ENCODE measurements at places on chromosomes 4 and X. TPM values are rescaled to one million over a fixed set of nuclear protein-coding genes. Genes with fewer than 3 reads are reported as not detected.

DNA sequence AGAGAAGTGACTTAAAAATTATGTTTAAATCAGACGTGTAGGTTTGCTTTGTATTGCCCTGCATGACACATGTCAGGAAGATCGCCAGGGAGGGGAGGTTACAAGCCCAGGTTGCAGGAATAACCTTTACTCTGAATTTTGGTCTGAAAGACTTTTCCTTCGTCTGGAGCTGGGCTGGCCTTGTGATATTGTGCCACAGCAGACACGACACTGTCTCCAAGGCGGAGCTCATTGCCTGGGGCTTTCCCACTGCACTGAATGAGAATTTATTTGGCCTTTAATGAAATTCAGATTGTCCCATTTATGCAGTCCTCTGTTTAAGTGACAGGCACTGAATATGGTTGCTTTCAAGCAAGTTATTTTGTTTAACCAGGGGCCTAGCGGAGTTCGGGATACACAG lies 45.1 kb downstream of the RHOH start:
- H3K27me3 ChIP-seq, result no peaks in the 10 kb centered on the region
- H3K4me3 ChIP-seq, result no peak overlapping the region
- no peak overlapping the region for H3K27ac ChIP-seq
- no peaks in the 10 kb centered on the region for H3K4me1 ChIP-seq

DNA sequence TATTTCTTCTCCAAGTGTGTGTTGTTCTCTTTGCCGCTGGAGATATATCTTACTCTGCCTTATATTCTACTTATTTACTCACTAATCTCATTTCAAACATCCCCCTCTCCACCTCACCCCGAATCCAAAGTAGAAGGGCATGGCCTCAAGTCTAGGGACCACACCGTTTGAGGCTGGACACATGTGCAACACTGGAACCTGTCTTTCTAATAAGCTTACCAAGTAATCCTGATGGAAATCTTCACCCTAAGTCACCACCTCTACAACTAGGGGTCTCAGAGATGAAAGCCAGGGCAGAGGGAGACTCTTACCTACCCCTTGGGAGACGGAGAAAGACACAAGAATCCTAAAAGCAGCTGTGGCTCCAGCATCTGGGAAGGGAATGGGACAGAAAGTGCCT lies 6.0 kb downstream of the PROM1 start:
- no peak overlapping the region for H3K27ac ChIP-seq
- no peak for DNase-seq
- no peaks in the 10 kb centered on the region for H3K4me1 ChIP-seq
- H3K4me3 ChIP-seq, result no peak overlapping the region
- H3K36me3 ChIP-seq, result no peaks in the 10 kb centered on the region

- H3K27ac ChIP-seq, result no peak overlapping the region
- no peak for DNase-seq
- H3K36me3 ChIP-seq, result no peaks in the 10 kb centered on the region
- H3K4me1 ChIP-seq, result no peaks in the 10 kb centered on the region
Observed at GRCh38 chr4:7078025-7078424, 10.2 kb upstream of the GRPEL1 start.

DNA sequence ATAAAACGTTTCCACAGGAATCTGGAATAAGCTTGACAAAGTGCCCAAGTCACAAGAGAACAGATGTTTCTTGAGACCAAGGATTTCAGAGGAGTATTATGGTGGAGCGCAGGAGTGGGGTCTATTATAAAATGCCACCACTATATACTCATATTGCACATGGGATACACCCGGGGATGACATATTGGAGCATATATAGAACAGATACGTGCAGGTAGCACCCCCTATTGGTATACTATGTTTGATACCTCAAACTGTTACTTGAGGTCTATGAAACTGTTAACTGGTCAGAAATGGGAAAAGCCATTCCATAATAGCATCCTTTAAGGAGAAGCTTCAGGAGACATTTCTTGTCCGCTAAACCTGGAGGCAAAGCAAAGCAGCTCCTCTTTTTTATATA lies 86.0 kb downstream of the PCYT1B start:
- no peaks in the 10 kb centered on the region for H3K27me3 ChIP-seq
- no peaks in the 10 kb centered on the region for H3K4me1 ChIP-seq
- peak; percentile 13 for DNase-seq

DNA sequence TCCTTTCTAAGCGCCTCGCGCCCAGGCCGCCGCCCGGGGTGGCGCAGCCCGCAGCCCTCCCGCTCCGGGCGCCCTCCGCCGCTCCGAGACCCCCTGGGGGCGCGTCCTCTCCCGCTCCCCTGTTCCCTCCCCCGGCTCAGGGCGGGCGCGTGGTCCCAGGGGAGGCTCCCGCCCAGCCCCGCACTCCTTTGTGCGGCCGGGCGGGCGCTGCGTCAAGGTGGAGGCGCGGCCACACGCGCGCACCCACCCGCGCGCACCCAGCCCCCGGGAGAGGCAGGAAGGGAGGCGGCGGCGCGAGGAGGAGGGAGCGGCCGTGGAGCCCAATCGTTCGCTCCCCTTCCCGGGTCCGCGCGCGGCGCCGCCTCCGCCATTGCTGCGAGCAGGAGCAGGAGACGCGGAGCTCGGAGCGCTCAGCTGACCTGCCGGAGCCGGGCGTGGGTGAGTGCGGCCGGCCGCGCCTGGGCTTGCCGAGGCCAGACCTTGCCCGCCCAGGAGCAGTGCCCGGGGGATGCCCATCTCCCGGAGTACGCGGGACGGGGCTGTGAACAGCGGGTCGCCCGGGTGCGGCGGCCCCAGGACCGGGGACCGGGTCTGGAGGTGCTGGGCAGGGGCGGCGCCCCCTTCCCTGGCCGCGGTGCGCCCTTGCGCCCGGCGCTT lies at the start of gene NSG1:
Gene NSG1 (plus strand): TSS at position 367 of the 657 bp plus-strand sequence. CDS start 528 bp downstream, outside the sequence.
- no peaks in the 10 kb centered on the region for H3K36me3 ChIP-seq
- H3K27ac ChIP-seq, result no peak within 1 kb of the TSS
- peak within 1 kb of the TSS; percentile 35 for H3K4me3 ChIP-seq
- H3K27me3 ChIP-seq, result peaks cover 49% of the 10 kb centered on the region
- H3K4me1 ChIP-seq, result no peaks in the 10 kb centered on the region

DNA sequence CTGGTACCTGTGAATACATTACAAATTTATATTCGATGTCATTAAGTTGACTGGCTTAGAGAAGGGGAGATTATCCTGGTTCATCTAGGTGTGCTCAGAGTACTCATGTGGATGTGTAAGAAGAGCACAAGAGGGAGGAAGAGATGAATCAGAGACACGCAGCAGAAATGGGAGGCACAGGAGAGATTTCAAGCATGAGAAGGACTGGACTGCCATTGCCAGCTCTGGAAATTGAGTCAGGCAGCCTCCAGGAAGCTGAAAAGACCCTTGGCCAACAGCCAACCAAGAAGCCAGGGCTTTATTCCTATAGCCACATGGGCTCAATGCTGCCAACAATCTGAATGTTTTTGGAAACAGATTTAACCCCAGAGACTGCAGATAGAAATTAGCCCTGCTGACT lies 1390.0 kb downstream of the STIM2 start:
- H3K27ac ChIP-seq, result no peak overlapping the region
- DNase-seq, result no peak
- H3K27me3 ChIP-seq, result no peaks in the 10 kb centered on the region
- H3K4me1 ChIP-seq, result no peaks in the 10 kb centered on the region

DNA sequence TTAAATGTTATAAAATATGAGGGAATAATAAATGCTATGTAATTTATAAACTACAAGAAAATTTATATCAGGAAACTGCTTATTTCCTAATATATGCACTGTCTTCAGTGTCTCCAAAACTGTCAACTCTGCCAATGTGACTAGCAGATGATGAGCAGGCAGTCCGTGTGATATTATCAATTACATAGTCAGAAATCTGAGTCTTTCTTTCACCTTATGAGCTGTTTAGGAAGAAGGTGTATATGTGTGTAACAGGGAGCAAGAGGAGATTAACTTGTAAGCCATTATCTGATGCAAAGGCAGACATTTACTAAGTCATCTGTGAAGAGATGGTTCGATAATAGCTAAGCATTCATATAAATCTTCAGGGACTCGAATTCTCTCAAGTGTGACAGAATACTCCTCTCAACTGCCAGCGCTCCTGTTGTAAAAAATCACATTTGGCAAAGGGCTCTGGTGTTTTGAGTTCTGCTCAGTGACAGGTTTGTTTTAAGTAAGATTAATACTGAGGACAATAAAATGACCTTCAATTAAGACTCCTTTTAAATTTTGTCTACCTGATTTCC lies 79.7 kb downstream of the SNCA start:
- no peak overlapping the region for H3K4me3 ChIP-seq
- H3K27me3 ChIP-seq, result no peaks in the 10 kb centered on the region
- no peaks in the 10 kb centered on the region for H3K36me3 ChIP-seq
- H3K27ac ChIP-seq, result no peak overlapping the region

DNA sequence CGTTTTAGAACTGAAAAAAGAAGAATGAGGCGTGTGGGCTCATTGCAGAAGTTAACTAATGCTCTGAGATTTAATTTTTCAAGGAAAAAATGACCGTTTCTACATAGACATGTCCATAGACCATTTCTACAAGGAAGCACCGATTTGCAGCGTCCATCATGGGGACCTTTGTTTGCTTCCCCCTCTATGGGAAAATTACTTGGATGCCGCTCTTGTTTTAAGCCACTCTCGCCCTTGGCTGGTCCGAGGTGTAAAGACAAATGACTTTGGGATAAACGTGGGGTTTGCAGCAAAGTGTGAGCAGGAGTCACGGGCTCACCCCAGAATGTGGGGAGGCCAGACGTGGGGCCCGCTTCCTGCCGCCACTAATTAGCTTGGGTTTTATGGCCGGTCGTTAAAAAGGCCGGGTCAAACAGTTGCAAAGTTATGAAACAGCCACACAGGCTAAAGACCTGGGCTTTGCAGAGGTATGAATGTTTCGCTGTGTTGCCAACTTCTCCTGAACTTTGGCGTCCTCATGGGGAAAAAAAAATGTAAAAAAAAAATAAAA lies 235.9 kb downstream of the SHOX start:
- peak; percentile 22 for DNase-seq
- H3K27ac ChIP-seq, result no peak overlapping the region
- no peaks in the 10 kb centered on the region for H3K27me3 ChIP-seq
- no peaks in the 10 kb centered on the region for H3K36me3 ChIP-seq
- H3K4me1 ChIP-seq, result no peaks in the 10 kb centered on the region

GRCh38 chr4:5218376-5219069 lies 167.2 kb downstream of the STK32B start:
- no peak for DNase-seq
- no peak overlapping the region for H3K27ac ChIP-seq
- H3K4me1 ChIP-seq, result no peaks in the 10 kb centered on the region
- H3K36me3 ChIP-seq, result no peaks in the 10 kb centered on the region
- H3K4me3 ChIP-seq, result no peak overlapping the region

GRCh38 chr4:37540486-37540885 lies 145.7 kb downstream of the RELL1 start:
- DNase-seq, result no peak
- no peak overlapping the region for H3K27ac ChIP-seq
- H3K4me3 ChIP-seq, result no peak overlapping the region

DNA sequence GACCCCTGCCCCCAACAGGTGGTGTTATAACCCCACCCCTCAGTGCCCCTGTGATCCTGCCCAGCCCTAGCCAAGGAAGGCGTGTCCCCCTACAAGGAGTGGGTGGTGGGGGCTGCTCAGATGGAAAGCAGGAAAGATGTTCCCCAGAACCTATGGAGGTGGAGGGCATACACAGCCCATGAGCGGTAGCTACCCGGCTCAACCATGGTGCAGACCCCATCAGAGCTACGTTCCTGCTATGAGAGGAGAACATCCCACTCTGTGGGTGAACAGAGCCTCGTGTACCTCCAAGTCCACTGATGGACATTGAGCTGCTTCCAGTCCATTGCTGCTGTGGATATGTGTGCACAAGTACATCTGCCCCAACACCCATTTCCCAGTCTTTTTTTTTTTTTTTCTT lies 71.1 kb downstream of the SHOX start:
- H3K4me1 ChIP-seq, result no peaks in the 10 kb centered on the region
- H3K36me3 ChIP-seq, result no peaks in the 10 kb centered on the region
- no peaks in the 10 kb centered on the region for H3K27me3 ChIP-seq
- H3K27ac ChIP-seq, result no peak overlapping the region
- H3K4me3 ChIP-seq, result no peak overlapping the region

DNA sequence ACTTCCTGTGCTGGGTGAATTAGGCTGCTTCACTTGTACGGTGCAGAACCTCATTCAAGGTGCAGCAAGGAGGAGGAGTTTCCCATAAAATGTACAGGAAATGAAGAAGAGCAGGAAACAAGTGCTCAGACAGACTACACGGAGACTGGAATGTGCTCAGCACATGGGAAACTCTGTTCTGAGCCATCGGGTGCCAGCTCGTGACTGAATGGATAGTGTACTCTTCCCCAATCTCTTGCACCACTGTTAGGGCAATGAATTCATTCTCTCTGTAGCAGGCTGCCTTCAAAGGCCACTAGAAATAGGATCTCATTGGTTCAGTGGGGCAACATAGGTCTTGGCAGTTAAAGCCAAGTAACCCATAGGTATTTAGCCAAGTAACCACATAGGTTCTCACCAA lies 200.0 kb upstream of the LDB2 start:
- H3K27ac ChIP-seq, result no peak overlapping the region
- DNase-seq, result no peak
- no peaks in the 10 kb centered on the region for H3K4me1 ChIP-seq

DNA sequence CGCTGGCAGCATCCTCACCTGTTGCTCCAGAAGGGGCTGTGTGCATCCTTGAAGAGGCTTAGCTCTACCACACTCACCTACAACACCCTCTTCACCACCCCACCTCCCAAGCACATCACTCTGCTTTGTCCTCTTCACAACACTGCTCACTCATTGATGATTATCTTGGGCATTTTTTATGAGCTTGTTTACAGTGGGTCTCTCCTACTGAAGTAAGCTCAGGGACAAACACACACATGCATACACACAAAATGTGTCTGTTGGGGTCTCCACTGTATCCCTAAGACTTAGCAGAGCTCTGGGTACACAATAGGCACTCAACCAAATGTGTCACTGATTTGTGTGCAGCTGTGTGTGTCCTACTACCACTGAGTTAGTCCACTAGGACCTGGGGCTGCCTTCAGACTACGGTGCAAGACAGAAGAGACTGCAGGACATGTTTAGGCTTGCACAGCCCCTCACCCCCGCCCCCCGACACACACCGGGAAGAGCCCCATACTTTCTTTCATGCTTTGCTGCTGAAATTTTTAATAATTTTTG lies 1.3 kb upstream of the GABRE start:
- H3K4me1 ChIP-seq, result no peaks in the 10 kb centered on the region
- H3K4me3 ChIP-seq, result no peak overlapping the region
- DNase-seq, result no peak
- H3K27ac ChIP-seq, result no peak overlapping the region
- no peaks in the 10 kb centered on the region for H3K36me3 ChIP-seq

The CLGN gene
- not detected for polyA plus RNA-seq

The PLP1 gene
- 5.8 TPM for polyA plus RNA-seq

The PPBP gene
- polyA plus RNA-seq, result not detected

The BRS3 gene
- polyA plus RNA-seq, result not detected

The DDX53 gene
- not detected for polyA plus RNA-seq

The BEX1 gene
- polyA plus RNA-seq, result not detected

The CLNK gene
- polyA plus RNA-seq, result 0.31 TPM

The COL25A1 gene
- 0.24 TPM for polyA plus RNA-seq

The FGF2 gene
- 0.81 TPM for polyA plus RNA-seq

The RPS6KA6 gene
- 8.8 TPM for polyA plus RNA-seq

Data from small intestine (tissue), 16 donors.